Inflammatory macrophage treated with lipopolysaccharide for 4 hours (primary cell): ENCODE measurements at places on chromosomes 3 and 15.

DNA sequence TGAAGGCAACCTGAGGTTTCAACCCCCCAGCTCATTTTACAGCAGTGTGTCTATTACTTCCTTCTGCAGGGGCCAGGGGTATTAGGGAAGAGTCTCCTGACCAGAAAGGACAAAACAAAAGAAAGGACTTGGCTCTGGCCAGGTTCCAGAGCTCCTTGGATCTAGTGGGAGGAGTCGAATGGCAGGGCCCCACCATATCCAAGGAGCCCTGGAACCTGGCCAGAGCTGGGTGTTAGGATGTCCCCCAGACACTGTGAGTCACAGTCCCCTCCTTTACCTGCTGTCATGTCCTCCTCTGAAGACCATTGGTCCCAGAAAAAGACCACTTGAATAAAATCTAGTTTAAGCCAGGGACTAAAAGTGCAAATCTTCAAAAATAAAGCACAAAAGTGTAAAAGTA lies 113.2 kb downstream of the EEFSEC start:
- DNase-seq: no peak

GRCh38 chr3:29143151-29143550 lies 137.7 kb upstream of the RBMS3 start:
- no peak for DNase-seq

- DNase-seq: no peak
These were observed 270.0 kb downstream of the TLE3 start for GRCh38 chr15:69827751-69828150.

DNA sequence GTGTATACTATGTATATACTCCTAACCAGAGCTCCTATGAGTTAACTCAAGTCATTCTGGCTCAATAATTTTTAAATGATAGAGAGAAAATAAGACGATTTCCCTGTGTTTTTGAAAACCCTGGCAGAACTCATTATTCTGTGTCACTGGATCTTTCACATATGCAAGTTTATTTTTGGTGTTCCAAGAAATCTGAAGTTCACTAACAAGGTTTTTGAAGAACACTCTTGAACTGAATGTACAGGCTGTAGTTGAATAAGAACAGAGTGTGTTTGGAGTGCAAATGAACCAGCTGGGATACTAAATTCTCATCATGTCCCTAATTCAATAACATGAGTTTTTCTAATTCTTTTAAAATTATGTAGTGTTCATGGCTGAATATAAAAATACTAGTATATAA lies 466.9 kb upstream of the SUCLG2 start:
- DNase-seq: no peak

- DNase-seq: no peak
These were observed 20.6 kb downstream of the NCK1 start for GRCh38 chr3:136882571-136882970.

DNA sequence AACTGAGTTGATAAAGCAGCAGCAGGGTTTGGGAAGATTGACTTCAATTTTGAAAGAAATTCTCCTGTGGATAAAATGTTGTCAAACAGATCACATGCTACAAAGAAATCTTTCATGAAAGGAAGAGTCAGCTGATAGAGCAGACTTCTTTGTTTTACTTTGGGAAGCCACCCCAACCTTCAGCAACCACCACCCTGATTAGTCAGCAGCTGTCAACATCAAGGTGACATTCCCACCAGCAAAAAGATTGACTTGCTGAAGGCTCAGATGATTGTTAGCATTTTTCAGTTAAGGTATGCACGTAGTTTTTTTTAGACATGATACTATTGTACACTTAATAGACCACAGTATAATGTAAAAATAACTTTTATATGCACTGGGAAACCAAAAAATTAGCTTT lies 87.6 kb upstream of the ACKR4 start:
- no peak for DNase-seq

DNA sequence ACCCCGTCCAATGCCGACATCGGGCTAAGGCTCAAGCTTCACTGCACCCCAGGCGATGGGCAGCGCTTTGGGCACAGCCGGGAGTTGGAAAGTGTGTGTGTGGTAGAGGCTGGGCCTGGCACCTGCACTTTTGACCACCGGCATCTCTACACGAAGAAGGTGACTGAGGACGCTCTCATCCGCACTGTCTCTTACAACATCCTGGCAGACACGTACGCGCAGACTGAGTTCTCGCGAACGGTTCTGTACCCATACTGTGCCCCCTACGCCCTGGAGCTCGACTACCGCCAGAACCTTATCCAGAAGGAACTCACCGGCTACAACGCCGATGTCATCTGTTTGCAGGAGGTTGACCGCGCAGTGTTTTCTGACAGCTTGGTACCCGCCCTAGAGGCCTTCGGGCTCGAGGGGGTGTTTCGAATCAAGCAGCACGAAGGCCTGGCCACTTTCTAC lies 1.0 kb downstream of the PDE12 start:
- DNase-seq: peak; percentile 47

DNA sequence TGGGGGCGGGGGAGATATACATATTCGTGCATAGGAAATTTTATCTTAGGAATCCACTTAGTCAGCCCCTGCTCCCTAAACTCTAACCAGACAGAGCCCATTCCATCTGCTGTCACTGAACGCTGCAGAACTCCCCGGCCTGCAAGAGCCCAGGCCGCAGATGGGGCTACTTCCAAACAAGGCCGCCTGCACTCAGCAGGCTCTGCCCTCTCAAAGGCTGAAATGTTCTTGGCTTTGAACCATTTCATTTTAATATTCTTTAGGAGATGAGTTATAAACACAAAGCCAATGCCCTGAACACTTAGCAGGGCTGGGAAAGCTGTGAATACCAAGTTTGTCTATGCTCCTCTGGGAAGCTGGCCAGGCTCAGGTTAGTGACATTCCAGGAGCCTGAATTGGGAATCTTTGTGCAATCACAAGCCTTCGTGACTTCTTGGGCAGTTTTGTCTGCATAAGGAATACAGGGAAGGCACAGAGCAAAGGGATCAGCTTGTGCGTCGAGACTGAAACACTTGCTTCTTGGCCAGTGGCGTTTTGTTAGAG lies 65.0 kb downstream of the SYNM start:
- DNase-seq: no peak

DNA sequence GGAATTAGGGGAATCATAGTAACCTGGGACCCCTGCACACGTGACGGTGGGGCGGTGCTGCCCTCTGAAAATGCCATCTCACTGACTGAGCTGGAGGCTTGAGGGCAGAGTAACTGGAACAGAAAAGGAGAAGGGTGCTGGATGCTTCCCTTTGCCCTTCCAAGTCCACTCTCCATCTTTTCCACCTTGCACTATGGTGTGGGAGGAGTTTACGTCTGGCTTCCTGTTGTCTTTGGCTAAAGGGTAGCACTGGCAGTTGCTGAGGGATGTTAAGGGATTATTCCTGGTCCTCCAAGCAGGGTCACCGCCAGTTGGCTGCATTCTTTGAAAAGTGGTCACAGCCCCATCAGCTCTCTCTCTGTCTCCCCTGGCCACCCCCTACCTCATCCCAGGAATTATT lies 129.4 kb upstream of the SNTN start:
- DNase-seq: no peak

DNA sequence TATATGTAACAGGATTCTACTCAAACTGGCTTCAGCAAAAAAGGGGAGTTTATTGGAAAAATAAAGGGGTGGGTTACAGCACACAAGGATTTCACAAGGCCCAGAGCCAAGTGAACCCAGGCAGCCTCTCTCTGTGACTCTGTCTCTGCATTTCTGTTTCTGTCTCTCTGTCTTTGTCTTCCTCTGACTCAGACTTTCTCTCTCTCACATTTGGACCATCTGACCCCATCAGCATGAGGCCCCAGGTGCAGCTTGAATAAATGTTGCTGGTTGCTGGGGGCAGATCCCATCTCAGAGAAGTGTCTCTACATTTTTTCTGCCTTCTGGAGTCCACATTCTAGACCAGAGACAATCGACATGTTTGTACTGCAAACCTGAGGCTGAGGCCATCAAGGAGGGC lies 45.0 kb downstream of the RPLP1 start:
- no peak for DNase-seq

DNA sequence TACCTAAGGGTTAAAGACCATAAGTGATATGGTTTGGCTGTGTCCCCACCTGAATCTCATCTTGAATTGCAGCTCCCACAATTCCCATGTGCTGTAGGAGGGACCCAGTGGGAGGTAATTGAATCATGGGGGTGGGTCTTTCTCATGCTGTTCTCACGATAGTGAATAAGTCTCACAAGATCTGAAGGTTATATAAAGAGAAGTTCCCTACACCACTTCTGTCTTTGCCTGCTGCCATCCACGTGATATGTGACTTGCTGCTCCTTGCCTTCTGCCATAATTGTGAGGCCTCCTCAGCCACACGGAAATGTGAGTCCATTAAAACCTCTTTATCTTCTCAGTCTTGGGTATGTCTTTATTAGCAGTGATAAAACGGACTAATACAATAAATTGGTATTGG lies 75.0 kb upstream of the CADPS start:
- DNase-seq: no peak

GRCh38 chr3:109648027-109648426 lies 310.7 kb upstream of the DPPA4 start:
- no peak for DNase-seq

- no peak for DNase-seq
These were observed 27.3 kb upstream of the TRAK1 start for GRCh38 chr3:42063888-42064287.

DNA sequence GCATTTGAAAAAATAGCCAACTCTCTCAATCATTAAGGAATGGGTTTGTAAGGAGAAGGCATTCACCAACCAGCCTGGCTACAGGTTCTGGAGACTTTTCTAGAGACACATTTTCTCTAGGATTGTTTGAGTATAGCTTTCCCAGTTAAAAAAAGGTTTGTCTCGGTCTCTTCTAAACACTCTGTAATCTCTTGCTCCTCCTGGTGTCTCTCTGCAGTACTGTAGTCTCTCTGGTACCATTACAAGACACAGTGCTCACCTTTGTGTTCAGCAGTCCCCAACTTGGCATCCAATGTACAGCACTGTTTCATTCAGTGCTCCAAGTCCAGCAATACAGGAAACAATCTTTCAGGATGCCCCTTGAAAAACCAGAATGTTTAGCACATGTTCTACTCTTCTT lies 534.4 kb downstream of the ZNF385D start:
- no peak for DNase-seq

DNA sequence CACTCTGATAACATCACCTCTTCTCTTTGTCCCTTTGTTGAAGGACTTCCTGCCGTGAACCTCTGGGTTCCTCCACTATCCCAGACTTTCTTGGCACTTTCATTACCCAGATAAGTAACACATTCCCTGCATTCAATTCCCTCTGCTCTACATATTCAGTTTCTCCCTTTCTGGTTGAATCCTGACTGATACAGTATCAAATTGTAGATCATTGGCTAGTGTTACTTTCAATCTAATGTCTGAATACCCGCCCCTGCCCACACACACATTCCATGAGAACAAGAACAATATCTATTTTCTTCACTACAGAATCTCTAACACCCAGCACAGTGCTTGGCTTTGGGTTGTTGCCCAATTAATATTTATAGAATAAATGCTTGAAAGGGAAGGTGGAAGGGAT lies 163.5 kb downstream of the ABHD5 start:
- no peak for DNase-seq

- DNase-seq: peak; percentile 70
These were observed at the start of gene ACAD11 for GRCh38 chr3:132659365-132660051. TSS of gene ACAD11 (minus strand) at chr3:132659809. CDS start at chr3:132659751, 58 bp downstream.

- no peak for DNase-seq
These were observed 6.5 kb upstream of the PHLDB2 start for GRCh38 chr3:111852540-111852939.

DNA sequence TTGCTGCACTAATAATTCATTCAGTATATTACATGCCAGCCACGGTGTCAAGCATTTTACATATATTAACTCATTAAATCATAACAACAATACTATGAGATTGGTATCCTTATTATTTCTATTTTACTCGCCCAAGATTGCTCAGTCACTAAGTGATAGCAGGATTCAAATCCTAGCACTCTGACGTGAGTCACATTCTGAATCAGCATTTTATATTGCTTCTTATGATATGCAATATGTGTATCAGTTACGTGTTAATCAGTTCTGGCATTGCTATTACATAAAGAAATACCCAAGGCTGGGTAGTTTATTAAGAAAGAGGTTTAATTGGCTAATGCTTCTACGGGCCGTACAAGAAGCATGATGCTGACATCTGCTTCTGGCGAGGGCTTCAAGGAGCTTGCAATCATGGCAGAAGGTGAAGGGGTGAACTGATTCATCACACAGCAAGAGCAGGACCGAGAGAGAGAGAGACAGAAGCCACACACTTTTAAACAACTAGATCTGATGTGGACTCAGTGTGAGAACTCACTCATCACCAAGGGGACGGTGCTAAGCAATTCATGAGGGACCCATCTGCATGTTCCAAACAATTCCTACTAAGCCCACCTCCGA lies 166.5 kb upstream of the TMCO5A start:
- no peak for DNase-seq

DNA sequence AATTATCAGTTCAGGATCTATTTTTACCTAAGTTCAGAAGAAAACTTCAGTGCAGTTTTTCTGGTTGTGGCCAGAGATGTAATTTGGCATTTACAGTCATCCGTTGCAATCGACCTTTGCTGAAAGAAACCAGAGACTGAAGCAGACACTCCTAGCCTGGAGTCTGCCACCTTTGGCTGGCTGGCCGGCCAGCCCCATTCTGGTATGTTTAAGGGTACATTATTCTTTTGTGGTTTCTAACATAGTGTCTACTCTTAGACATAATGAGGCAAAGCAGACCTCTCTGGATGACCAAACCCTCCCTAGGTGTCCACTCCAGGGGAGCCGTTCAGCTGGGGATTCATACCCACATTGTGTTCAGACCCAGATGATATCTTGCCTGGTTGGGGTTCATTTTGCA lies 275.9 kb upstream of the TPM1 start:
- DNase-seq: no peak

DNA sequence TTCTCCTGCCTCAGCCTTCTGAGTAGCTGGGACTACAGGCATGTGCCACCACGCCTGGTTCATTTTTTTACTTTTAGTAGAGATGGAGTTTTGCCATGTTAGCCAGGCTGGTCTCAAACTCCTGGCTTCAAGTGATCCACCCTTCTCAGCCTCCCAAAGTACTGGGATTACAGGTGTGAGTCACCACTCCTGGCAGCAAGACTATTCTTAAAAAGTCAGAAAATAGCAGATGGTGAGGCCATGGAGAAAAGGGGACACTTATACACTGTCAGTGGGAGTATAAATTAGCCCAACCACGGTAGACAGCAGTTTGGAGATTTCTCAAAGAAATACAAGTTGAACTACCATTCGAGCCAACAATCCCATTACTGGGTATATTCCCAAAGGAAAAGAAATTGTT lies 603.3 kb upstream of the TBL1XR1 start:
- no peak for DNase-seq

- no peak for DNase-seq
These were observed 38.6 kb downstream of the SSR3 start for GRCh38 chr3:156516284-156516683.
